ENCODE measurements at places on chromosomes 4 and X.

GRCh38 chrX:140599851-140600250 is 95.0 kb upstream of the SOX3 start:
- no peak overlapping the region for H3K4me3 ChIP-seq
- no peak overlapping the region for H3K27ac ChIP-seq
- no peaks in the 10 kb centered on the region for H3K4me1 ChIP-seq
- no peak for DNase-seq

DNA sequence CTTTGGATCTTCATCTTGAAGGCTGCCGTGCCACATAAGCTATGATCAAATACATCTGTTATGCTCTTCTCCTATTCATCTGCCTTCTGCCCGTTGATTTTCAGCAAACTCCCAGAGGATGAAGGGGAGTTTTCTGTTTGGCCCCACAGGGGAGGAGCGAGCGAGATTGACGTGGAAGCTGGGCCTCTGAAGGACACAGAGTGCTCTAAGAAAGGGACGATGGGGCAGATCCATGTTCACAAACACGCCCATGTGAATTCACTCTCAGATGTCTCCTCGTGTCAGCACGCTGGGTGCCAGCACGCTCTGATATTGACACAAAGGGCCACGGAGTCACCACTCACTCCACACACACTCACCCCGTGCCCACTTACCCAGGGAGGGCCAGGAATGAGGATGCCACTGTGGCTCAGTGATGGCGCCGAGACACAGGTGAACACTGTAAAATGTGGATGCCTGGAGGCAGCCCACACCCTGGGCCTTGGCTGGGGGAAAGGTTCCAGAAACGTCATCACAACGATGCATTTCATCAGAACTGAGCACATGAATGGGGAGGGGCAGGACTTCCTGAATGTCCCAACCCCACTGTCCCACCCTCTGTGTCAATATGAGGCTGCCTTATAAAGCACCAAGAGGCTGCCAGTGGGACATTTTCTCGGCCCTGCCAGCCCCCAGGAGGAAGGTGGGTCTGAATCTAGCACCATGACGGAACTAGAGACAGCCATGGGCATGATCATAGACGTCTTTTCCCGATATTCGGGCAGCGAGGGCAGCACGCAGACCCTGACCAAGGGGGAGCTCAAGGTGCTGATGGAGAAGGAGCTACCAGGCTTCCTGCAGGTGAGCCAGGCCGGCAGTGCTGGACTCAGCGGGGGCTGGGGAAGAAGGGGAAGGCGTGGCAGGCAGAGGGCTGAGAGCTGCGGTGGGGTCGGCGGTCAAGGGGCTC is at the start of gene S100P:
TSS of gene S100P (plus strand) at position 648 of the 946 bp plus-strand sequence. CDS start at position 703, 55 bp downstream.
- no peak within 1 kb of the TSS for H3K27ac ChIP-seq
- H3K27me3 ChIP-seq: no peaks in the 10 kb centered on the region
- no peaks in the 10 kb centered on the region for H3K4me1 ChIP-seq
- H3K36me3 ChIP-seq: no peaks in the 10 kb centered on the region

DNA sequence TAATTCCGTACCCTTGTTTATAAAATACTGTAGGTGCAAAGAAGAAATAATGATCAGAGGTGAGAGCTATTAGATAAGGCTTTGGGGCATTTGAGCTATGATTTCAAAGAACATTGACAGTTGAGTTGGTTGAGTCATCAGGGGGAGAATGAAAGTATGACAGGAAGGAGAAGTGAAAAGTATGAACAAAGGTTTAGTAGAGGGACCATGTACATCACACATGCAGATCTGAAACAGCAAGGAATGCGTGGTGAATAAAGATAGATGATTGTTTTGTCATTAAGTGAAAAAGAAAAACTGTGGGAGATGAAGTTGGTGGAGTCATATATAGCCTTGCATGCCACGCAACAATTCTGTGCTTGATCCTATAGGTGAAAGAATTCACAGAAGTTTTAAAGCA is 163.1 kb downstream of the ARAP2 start:
- H3K27ac ChIP-seq: no peak overlapping the region
- no peaks in the 10 kb centered on the region for H3K27me3 ChIP-seq
- no peaks in the 10 kb centered on the region for H3K4me1 ChIP-seq
- no peak overlapping the region for H3K4me3 ChIP-seq
- DNase-seq: no peak

DNA sequence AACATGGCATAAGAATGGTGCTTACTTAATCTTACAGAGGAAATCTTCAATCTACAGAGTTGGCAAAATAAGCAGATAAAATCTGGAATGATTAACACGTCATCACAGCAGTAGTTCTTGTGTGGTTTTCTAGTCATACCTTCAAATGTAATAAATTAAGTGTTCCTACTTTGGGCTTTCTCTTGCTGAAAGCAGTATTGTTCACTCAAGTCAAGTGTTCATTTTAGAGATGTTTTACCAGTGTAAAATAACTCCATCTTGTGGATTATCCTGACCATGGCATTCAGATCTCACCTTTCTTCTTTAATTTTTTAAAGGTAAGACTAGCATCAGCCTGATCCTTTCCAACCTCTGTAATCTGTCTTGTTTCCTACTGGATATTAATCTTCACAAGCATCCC is 72.9 kb downstream of the ADAMTS3 start:
- no peak overlapping the region for H3K4me3 ChIP-seq
- no peaks in the 10 kb centered on the region for H3K27me3 ChIP-seq
- no peak for DNase-seq
- no peak overlapping the region for H3K27ac ChIP-seq

GRCh38 chr4:110638089-110638746 is 15.3 kb upstream of the PITX2 start:
- DNase-seq: no peak
- H3K4me1 ChIP-seq: no peaks in the 10 kb centered on the region
- H3K36me3 ChIP-seq: no peaks in the 10 kb centered on the region
- H3K27me3 ChIP-seq: peaks cover 3% of the 10 kb centered on the region
- no peak overlapping the region for H3K4me3 ChIP-seq
- no peak overlapping the region for H3K27ac ChIP-seq

- no peak overlapping the region for H3K4me3 ChIP-seq
- no peaks in the 10 kb centered on the region for H3K4me1 ChIP-seq
- no peaks in the 10 kb centered on the region for H3K36me3 ChIP-seq
- no peak overlapping the region for H3K27ac ChIP-seq
These were observed 579 bp downstream of the FTHL17 start for GRCh38 chrX:31071262-31071661.

- H3K27ac ChIP-seq: no peak overlapping the region
- peak; percentile 68 for DNase-seq
- no peaks in the 10 kb centered on the region for H3K36me3 ChIP-seq
- H3K27me3 ChIP-seq: no peaks in the 10 kb centered on the region
- H3K4me3 ChIP-seq: no peak overlapping the region
- H3K4me1 ChIP-seq: no peaks in the 10 kb centered on the region
These were observed 4.3 kb downstream of the PSAPL1 start for GRCh38 chr4:7430368-7430964.

DNA sequence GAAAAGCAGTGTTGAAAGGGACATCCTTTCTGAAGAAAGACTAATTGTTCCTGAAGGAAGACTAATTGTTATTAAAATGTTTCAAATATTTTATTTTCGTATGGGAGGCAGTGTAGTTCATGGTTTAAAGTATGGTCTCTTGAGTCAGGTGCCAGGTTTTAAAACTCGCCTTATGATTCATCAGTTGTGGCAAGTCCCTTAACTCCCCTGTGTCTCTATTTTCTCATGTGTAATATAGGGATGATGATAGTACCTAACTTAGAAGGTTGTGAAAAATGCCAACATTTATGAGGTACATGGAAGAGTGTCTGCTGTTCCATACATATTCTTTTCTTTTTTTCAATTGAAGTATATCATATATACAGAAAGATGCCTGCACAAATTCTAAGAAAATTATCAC is 414.2 kb upstream of the DIPK2B start:
- H3K4me3 ChIP-seq: no peak overlapping the region
- no peak for DNase-seq
- no peak overlapping the region for H3K27ac ChIP-seq
- no peaks in the 10 kb centered on the region for H3K27me3 ChIP-seq

- no peaks in the 10 kb centered on the region for H3K27me3 ChIP-seq
- no peak overlapping the region for H3K27ac ChIP-seq
- H3K36me3 ChIP-seq: no peaks in the 10 kb centered on the region
- DNase-seq: no peak
- H3K4me3 ChIP-seq: no peak overlapping the region
These were observed 826.2 kb downstream of the NLGN4X start for GRCh38 chrX:5402461-5402860.

- no peak for DNase-seq
- H3K27me3 ChIP-seq: no peaks in the 10 kb centered on the region
- no peaks in the 10 kb centered on the region for H3K36me3 ChIP-seq
- H3K4me1 ChIP-seq: no peaks in the 10 kb centered on the region
- no peak overlapping the region for H3K4me3 ChIP-seq
- no peak overlapping the region for H3K27ac ChIP-seq
These were observed 129.4 kb upstream of the TENM3 start for GRCh38 chr4:182113779-182114178.

DNA sequence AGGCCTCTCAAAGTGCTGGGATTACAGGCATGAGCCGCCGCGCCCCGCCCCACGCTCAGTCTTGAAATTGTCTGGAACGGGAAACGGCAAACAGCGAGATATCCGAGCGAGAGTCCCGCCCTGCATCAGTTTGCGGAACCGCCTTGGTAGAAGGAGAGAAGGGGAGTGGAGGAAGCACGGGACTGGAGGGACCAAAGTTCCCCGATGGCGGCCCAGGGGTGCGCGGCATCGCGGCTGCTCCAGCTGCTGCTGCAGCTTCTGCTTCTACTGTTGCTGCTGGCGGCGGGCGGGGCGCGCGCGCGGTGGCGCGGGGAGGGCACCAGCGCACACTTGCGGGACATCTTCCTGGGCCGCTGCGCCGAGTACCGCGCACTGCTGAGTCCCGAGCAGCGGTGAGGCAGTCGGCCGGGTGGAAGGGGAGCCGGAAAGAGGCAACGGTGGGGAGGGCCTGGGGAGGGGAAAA is at the start of gene BST1:
TSS of gene BST1 (plus strand) at position 125 of the 463 bp plus-strand sequence. CDS start at position 205, 80 bp downstream.
- peak within 1 kb of the TSS; percentile 62 for H3K4me3 ChIP-seq
- H3K36me3 ChIP-seq: no peaks in the 10 kb centered on the region
- no peak within 1 kb of the TSS for H3K27ac ChIP-seq
- no peaks in the 10 kb centered on the region for H3K27me3 ChIP-seq
- H3K4me1 ChIP-seq: no peaks in the 10 kb centered on the region

- H3K36me3 ChIP-seq: no peaks in the 10 kb centered on the region
- H3K27me3 ChIP-seq: no peaks in the 10 kb centered on the region
- H3K27ac ChIP-seq: no peak overlapping the region
- no peak overlapping the region for H3K4me3 ChIP-seq
These were observed 1083.5 kb upstream of the GRID2 start for GRCh38 chr4:91220315-91220714.

Measured in aorta (tissue), 5 donors.